CD14-positive monocyte (primary cell): ENCODE measurements at places on chromosomes 16 and 17. TPM values are rescaled to one million over a fixed set of nuclear protein-coding genes. Genes with fewer than 3 reads are reported as not detected.

Gene CLEC3A
- not detected in 2 replicates for polyA plus RNA-seq

Gene STX8
- 170 TPM for polyA plus RNA-seq

Gene PKMYT1
- 0.39 TPM in 1 of 2 replicates, not detected in the other for polyA plus RNA-seq

DNA sequence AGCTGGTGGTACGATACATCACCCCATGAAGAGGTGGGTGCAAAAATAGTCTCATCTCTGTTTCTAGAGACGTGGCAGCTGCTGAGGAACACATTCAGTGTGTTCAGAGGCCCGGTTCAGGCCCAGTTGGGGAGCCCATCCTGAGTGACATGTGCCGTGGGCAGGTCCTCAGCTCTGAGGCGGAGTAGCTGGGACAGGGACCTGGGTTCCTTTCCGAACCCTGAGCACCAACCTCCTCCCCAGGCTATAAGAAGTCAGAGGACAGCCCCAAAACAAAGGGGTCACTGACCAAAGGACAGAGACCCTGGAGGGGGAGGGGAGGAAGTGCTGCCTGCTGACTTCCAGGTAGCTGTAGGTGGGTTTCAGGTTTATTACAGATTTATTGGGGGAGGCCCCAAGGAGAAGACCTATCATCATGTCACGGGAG, 5.1 kb downstream of the LDHD start:
- peaks cover 73% of the 10 kb centered on the region for H3K4me1 ChIP-seq
- no peaks in the 10 kb centered on the region for H3K27me3 ChIP-seq
- H3K27ac ChIP-seq: no peak overlapping the region
- no peak overlapping the region for H3K4me3 ChIP-seq
- no peak for DNase-seq
- H3K36me3 ChIP-seq: no peaks in the 10 kb centered on the region

- no peak for DNase-seq
- no peaks in the 10 kb centered on the region for H3K27me3 ChIP-seq
- H3K4me3 ChIP-seq: no peak overlapping the region
- no peaks in the 10 kb centered on the region for H3K4me1 ChIP-seq
These were observed 50.9 kb downstream of the CYB561 start for GRCh38 chr17:63395075-63395805.

GRCh38 chr17:9982159-9982558, 77.1 kb upstream of the RCVRN start:
- H3K36me3 ChIP-seq: peaks cover 62% of the 10 kb centered on the region
- H3K4me3 ChIP-seq: no peak overlapping the region
- peak overlapping the region; percentile 40 for H3K27ac ChIP-seq
- peak; percentile 22 for DNase-seq
- peaks cover 35% of the 10 kb centered on the region for H3K4me1 ChIP-seq

DNA sequence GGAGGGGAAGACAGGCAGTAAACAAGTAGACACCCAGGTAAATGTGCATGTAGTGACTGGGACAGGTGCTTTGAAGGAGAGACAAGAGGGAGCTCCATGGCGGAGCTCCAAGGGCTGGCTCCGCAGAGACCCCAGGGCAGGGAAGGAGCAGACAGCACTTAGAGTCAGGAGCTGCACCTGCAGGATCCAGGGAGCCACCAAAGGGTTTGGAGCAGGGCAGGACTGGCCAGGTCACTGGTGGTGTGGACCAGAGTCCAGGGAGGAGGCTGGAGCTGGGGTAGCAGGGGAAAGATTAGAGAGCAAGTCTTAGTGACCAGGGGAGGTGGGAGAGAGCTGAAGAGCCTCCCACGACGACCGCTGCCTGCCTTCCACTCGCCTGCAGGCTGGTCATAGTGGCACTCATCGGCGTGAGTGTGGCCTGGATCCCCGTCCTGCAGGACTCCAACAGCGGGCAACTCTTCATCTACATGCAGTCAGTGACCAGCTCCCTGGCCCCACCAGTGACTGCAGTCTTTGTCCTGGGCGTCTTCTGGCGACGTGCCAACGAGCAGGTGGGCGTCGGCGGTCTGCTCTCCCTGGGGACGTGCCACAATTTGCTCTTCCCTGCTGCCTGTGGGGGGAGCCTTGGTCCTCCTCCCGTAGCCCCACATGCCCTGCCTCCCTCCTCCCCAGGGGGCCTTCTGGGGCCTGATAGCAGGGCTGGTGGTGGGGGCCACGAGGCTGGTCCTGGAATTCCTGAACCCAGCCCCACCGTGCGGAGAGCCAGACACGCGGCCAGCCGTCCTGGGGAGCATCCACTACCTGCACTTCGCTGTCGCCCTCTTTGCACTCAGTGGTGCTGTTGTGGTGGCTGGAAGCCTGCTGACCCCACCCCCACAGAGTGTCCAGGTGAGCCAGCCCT, 14.7 kb upstream of the FAM83G start:
- no peaks in the 10 kb centered on the region for H3K27me3 ChIP-seq
- no peaks in the 10 kb centered on the region for H3K36me3 ChIP-seq
- no peak overlapping the region for H3K27ac ChIP-seq

DNA sequence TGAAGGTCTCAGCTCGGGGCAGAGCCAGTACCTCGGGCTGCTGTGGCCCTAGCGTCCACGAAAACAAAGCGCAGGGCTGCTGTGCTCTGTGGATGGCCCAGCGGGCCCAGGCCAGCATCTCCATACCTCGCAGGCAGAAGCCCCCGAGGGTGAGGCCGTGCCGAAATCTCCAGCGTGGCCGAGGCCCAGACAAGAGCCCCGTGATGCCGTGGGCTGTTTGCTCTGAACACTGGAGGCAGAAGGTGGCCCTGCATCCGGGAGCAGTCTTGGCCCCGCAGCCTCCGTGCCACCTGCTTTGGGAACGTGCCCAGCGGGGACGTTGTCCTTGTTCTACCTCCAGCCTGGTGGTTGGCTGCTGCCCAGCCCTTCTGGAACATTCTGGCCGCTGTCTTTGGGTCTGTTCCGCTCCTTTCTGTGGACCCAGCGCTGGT, 121.4 kb downstream of the BANP start:
- H3K36me3 ChIP-seq: peaks cover 54% of the 10 kb centered on the region
- no peaks in the 10 kb centered on the region for H3K27me3 ChIP-seq
- no peak overlapping the region for H3K4me3 ChIP-seq
- DNase-seq: no peak

DNA sequence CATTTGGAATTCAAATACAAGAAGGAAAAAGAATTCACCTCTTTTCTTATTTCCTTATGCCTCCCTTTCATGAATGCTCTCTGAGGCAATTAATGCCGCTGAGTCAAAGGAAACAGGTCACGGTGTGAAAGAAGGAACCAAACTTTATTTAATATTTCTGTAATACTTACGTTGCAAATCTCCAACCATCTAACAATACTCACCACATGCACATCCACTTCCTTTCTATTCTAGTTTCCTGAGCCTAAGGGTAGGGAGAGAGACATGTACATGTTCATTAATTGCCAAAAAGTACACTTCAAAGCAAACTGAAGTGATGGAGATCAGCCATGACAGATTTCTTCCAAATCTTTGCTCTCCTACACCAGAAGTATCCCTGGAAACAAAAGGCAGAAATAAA, 47.9 kb upstream of the HLF start:
- H3K27ac ChIP-seq: no peak overlapping the region
- no peak overlapping the region for H3K4me3 ChIP-seq
- no peaks in the 10 kb centered on the region for H3K36me3 ChIP-seq
- H3K27me3 ChIP-seq: no peaks in the 10 kb centered on the region

DNA sequence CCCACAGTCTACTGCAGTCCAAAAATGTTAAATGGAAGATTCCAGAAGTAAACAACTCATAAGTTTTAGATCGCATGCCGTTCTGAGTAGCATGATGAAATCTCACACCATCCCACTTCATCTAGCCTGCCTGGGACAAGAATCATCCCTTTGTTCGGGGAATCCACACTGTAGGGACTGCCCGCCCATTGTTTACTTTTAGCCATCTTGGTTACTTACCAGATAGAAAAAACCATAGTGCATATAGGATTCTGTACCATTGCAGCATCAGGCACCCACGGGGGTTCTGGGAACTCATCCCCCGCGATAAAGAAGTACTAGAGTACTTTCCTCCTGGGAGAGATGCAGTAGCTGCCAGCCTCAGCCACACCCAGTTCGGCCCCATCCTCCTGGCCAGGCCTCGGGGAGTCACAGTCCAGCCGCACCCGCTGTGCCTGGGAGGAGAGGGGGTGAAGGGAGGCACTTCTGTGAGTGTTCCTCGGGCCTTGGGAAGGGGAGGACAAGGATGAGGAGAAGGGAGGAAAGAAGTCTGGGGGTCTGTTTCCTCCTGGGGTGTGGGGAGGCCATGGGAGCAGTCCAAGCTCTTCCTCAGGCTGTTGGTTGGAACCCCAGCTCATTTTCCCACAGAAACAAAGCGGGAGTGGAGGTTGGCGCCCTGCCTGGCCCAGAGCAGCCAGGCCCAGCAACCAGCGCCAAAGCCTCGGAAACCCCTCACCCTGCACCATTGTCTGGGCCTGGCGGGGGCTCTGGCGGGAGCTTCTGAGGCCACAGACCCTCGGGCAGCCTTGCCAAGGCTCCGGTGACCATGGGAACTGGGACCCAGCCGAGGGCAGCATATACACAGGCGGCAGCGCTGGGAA, 8.9 kb downstream of the TRIM47 start:
- H3K27ac ChIP-seq: no peak overlapping the region
- H3K4me1 ChIP-seq: peaks cover 3% of the 10 kb centered on the region
- no peaks in the 10 kb centered on the region for H3K27me3 ChIP-seq
- H3K36me3 ChIP-seq: no peaks in the 10 kb centered on the region
- no peak overlapping the region for H3K4me3 ChIP-seq

- H3K27ac ChIP-seq: no peak overlapping the region
- H3K27me3 ChIP-seq: no peaks in the 10 kb centered on the region
- no peaks in the 10 kb centered on the region for H3K4me1 ChIP-seq
- no peak for DNase-seq
These were observed 130.0 kb upstream of the TOX3 start for GRCh38 chr16:52676959-52677358.

- peaks cover 36% of the 10 kb centered on the region for H3K27me3 ChIP-seq
- H3K27ac ChIP-seq: no peak overlapping the region
- H3K4me1 ChIP-seq: no peaks in the 10 kb centered on the region
- DNase-seq: no peak
- H3K36me3 ChIP-seq: no peaks in the 10 kb centered on the region
These were observed 165.3 kb upstream of the GSE1 start for GRCh38 chr16:85447693-85448313.

- H3K36me3 ChIP-seq: no peaks in the 10 kb centered on the region
- H3K4me3 ChIP-seq: no peak overlapping the region
- no peak overlapping the region for H3K27ac ChIP-seq
These were observed 6.5 kb upstream of the KRTAP3-1 start for GRCh38 chr17:41015454-41015853.

DNA sequence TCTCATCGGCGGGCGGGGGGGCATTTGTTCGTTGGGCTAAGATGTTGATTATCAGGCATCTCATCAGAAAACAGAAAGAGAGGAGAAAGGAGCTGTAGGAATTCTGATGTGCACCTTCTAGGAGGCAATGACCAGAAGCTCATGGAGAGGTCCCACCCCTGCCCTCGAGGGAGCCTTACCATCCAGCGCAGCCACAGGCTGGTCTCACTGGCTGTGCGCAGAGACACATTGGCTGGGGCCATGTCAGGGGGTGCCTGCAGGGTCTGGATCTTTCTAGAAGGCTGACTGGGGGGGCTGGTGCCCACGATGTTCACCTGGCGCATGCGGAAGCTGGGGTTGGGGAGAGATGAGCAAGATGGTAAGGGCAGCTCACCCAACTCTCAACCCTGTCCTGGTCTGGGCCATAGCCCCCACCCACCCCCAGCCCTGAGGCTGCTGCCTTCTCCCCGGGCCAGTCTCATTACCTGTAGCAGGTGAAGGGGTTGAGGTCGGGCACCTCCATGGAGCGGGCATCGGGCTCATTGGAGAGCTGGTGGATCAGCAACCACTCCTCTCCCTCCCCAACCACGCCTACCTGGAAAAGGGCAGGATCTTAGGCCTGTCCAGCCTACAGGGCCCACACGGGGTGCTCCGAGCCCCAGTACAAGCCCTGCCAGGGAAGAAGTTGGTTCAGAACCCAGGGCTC, 86.2 kb upstream of the CDC42EP4 start:
- H3K36me3 ChIP-seq: no peaks in the 10 kb centered on the region
- peaks cover 3% of the 10 kb centered on the region for H3K4me1 ChIP-seq
- no peak overlapping the region for H3K4me3 ChIP-seq
- no peak overlapping the region for H3K27ac ChIP-seq
- H3K27me3 ChIP-seq: no peaks in the 10 kb centered on the region

- no peak for DNase-seq
- no peak overlapping the region for H3K4me3 ChIP-seq
- H3K36me3 ChIP-seq: no peaks in the 10 kb centered on the region
These were observed 2.9 kb downstream of the NUP93 start for GRCh38 chr16:56732832-56733231.

- H3K27me3 ChIP-seq: no peaks in the 10 kb centered on the region
- DNase-seq: peak; percentile 44
- peaks cover 13% of the 10 kb centered on the region for H3K4me1 ChIP-seq
- H3K36me3 ChIP-seq: peaks cover 83% of the 10 kb centered on the region
These were observed 27.5 kb upstream of the PIK3R6 start for GRCh38 chr17:8894673-8895578.
